ENCODE measurements at places on chromosomes 4 and X.

DNA sequence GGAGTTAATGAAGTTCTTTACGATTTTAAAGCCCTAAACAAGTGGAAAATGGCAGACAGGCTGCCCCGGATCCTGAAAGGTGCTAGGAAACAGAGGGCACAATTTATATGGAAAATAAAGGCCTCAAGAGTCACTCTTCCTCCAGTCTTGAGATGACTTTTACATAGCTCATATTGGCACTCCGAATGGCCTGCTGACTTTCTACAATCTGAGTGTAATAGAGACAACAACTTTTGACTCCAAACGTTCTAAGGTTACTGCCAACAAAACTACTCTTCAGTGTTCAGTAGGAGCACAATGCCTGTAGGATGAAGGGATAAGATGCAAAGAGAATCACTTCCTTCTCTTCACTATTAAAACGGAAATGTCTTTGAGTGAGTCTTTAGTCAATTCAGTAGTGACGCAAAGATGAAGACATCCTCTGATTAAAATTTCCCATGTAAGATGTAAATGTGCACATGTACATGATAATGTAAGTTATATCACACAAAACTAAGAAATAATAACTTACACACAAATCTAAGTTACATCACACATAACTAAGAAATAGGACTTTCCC lies 40.5 kb downstream of the VEGFC start:
- no peak for DNase-seq

DNA sequence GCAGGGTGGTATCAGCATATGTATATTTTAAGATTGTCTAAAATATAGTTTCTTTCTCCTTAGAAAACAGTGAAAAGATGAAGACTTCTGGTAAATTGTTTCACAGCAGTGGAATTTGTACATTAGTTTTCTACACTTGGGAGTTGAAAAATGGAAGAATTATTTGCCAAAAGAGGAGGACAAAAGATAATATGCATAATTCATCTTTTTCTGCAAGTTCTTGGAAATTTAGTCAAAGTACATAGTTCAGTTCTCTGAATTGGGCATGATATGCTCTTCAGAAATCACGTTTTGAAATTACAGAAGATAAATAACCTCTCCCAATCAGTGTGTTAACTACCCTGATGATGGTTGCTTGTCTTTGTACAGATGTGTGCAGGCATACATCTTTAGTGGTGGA lies 47.0 kb downstream of the RBPJ start:
- DNase-seq, result no peak

DNA sequence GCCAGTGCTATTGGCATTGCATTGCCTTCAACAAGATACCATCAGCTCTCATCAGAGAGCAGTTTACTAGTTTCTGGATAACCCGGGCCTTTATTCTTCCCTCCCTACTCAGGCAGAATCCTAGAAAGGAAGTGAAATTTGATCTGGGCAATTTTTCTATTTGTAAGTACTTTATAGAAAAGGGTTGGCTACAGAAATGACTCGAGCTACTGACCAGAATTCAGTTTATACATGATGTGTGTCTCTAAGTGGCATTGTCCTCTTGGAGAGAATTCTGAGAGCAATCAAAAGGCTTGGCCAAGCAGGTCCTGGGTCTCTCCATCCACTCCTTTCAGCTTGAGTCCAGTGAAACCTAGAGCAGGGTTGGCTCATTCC lies 192.7 kb upstream of the LEF1 start:
- no peak for DNase-seq

DNA sequence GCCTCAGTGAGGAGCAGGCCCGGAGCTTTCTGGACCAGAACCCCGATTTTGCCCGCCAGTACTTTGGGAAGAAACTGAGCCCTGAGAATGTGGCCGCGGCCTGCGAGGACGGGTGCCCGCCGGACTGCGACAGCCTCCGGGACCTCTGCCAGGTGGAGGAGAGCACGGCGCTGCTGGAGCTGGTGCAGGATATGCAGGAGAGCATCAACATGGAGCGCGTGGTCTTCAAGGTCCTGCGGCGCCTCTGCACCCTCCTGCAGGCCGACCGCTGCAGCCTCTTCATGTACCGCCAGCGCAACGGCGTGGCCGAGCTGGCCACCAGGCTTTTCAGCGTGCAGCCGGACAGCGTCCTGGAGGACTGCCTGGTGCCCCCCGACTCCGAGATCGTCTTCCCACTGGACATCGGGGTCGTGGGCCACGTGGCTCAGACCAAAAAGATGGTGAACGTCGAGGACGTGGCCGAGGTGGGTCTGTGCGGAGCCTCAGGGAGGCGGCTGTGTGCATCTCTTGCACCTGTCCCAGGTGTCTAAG lies 323 bp downstream of the PDE6B start:
- DNase-seq, result no peak

DNA sequence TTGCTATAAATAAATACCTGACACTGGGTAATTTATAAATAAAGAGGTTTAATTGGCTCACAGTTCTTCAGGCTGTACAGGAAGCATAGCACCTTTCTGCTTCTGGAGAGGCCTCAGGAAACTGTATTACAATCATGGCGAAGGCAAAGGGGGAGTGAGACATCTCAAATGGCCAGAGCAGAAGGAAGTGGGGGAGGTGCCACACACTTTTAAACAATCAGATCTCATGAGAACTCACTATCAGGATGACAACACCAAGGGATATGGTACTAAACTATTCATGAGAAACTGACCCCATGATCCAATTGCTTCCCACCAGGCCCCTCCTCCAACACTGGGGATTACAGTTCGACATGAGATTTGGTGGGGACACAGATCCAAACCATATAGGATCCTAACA lies 11.7 kb upstream of the TCEAL9 start:
- DNase-seq, result no peak

DNA sequence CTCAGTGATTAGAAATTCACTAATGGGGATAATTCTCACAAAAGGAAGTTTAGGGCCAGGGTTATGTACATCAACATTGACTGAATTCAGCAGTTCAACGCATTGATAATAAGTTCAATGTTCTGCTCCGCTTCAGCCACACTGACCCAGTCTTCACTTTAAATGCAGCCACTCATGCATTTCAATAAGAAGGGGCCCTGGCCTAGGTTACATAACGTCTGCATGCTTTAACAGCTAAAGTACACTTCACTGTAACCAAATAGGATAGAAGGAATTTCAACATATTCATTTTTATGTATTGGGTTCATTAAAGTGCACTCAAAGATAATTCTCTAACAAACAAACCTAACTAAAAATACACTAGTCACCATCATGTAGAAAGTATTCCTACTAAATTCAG lies 12.8 kb upstream of the TSPAN7 start:
- DNase-seq, result no peak

DNA sequence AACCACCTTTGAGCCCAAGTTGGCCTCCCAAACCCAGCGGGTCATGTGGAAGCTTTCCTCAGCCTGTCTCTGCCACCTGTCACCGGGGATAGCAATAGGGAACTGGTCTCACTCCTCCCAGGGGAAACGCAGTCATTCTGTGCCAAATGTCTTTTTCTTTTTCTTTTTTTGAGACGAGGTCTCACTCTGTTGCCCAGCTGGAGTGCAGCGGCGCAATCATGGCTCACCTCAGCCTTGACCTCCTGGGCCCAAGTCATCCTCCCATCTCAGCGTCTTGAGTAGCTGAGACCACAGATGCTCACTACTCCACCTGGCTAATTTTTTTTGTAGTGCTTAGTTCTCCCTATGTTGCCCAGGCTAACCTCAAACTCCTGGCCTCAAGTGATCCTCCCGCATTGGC lies 40.3 kb downstream of the MED28 start:
- no peak for DNase-seq

DNA sequence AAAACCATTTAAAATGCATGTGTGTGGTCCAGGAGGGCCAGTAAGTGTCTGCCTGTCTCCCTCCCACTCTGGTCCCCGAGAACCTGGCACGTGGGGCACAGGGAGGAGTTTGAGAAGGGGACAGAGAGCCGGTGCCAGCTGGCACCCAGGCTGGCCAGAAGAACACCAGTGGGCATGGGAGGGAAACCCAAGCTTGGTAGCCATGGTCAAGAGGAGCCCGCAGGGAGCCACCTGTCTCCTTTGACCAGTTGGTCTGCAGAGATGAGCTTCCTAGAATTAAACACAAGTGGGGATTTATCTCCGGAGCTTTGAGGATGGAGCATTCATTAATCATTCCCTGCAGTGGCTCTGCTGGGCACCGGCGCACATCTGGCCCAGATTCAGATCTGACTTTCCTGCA lies 41.6 kb downstream of the HMX1 start:
- DNase-seq, result no peak

GRCh38 chr4:105025263-105026017 lies 121.2 kb upstream of the TET2 start:
- no peak for DNase-seq

DNA sequence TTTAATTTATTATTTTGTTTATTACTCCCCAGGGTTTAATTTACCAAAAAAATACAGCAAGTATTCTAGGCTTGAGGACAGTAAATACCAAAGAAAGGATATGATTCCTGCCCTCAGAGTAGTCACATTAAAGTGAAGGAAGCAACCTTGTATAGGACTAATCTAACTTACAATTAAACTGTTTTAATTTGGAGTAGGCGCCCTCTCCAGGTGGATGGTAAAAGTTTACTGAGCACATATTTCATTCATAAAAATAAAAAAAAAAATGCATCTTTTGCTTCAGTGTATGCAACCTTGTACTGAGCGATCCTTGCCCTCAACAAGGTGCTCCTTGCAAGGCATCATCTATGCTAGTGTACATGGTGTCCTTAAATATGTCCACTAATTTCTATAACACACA lies 72.0 kb upstream of the MAGEB16 start:
- no peak for DNase-seq

GRCh38 chrX:118187100-118187499 lies 70.5 kb upstream of the KLHL13 start:
- DNase-seq, result no peak

DNA sequence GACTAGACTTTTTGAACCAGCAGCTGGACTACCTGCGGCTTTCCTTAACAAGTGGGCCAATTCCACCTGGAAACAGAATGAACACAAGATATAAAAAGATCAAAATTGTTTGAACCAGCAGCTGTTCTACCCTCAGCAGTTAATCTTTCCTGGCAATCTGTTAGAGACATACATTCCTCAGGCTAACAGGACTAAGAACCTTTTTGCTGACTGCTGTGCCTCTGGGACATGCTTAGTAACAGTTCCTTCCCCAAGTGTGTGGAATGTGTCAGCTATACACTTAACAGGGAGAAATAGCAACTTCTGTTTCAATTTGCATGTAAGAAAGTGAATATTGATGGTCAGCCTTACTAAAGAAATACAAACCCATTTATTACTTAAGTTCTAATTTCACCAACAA lies 554.4 kb downstream of the ARAP2 start:
- peak; percentile 28 for DNase-seq

- DNase-seq, result peak; percentile 22
Observed at GRCh38 chrX:22203186-22203585, 69.5 kb upstream of the CBLL2 start.

- no peak for DNase-seq
Observed at GRCh38 chr4:65624651-65625050, 45.6 kb downstream of the EPHA5 start.

DNA sequence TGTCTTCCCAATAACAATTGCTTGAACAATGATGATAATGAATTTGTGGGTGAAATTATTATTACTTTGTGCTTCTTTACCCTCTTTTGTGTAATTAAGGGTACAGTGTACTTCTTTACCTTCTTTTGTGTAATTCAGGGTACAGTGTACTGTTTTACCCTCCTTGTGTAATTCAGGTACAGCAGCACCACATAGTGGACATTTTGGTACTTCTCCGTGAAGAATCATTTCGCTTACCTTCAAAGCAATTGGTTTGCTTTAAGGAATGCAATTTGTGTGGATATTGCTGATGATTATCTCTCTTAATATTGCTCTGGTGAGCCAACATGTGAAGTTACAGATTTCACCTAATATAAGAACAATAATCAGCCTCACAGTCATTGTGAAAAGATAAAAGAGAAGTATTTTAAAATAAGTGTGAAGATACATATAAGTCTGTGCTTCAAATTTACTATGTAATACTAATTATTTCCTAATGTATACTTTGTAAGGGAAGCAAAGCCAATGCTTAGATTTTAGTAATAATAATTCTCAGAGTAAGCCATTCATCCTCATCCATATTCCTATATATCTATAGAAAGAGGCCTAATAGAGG lies 27.2 kb upstream of the SEC24B start:
- peak; percentile 81 for DNase-seq

GRCh38 chr4:145619639-145619996 lies 433 bp downstream of the MMAA start:
- DNase-seq, result no peak

- DNase-seq, result no peak
Observed at GRCh38 chrX:38045538-38046096, 39.3 kb downstream of the SYTL5 start.

GRCh38 chrX:40543661-40544328 lies 37.0 kb upstream of the ATP6AP2 start:
- DNase-seq, result peak; percentile 12
